H9 (cell line): ENCODE measurements at places on chromosomes 5 and 9. TPM values are rescaled to one million over a fixed set of nuclear protein-coding genes. Genes with fewer than 3 reads are reported as not detected.
A peak's percentile ranks its signal among the peaks of the same experiment; 100 is the strongest.

Gene BRD8
- total RNA-seq: 67.9 and 69.1 TPM in 2 replicates

Gene NPR2
- 12.2 and 12.5 TPM in 2 replicates for total RNA-seq

DNA sequence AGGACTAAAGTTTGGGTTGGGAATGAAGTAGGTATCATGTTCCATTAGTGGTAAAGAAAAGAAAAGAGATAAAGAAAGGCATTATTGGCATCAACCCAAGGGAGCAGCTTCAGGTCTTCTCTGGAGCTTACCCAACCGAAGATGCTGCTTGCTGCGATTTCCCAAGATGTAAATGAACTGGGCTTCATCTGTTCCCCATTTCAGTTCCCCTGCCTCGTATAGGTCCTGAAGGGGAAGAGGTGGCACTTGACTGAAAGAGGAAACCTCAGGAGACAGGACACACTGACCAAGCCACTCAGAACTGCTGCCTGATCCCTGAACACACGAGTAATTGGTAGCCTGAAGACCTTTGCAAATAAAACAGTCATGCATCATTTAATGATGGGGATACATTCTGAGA lies 24.6 kb downstream of the ANXA6 start:
- no peak for DNase-seq

DNA sequence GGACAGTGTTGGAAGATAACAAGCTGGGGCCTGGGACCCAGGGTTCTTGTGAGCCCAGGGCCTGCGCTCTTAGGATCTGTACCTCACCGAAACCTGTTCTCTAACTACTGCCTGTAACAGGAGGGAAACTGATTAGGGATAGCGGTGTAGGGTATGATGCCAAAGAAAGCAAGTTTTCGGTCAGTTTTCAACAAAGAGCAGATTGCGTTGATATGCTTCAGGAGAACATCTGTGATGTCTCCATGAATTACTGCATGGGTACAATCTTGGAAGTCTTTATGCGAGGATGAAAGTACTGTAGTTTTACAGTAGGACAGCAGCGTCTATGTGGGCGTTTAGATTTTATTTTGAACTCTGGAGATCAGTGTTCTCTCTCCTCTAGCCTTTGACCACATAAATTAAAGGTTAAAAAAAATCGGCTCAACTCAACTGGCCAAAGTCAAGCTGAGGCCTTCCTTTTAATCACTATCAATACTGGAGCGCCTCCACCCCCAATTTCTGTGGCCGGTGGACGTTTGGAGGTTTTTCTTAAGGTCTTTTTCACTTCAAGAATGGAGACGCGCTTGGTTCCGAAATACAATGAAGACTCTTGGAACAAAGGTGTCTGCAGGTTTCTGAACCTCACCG lies 3.0 kb downstream of the NFIL3 start:
- no peak for DNase-seq

Gene BTNL8
- total RNA-seq: 0.13 and 0.26 TPM in 2 replicates

GRCh38 chr9:113992994-113993393 lies 85.1 kb downstream of the AMBP start:
- DNase-seq: no peak

Gene HAND1
- total RNA-seq: not detected in 2 replicates

Gene STPG3
- not detected in 2 replicates for total RNA-seq

DNA sequence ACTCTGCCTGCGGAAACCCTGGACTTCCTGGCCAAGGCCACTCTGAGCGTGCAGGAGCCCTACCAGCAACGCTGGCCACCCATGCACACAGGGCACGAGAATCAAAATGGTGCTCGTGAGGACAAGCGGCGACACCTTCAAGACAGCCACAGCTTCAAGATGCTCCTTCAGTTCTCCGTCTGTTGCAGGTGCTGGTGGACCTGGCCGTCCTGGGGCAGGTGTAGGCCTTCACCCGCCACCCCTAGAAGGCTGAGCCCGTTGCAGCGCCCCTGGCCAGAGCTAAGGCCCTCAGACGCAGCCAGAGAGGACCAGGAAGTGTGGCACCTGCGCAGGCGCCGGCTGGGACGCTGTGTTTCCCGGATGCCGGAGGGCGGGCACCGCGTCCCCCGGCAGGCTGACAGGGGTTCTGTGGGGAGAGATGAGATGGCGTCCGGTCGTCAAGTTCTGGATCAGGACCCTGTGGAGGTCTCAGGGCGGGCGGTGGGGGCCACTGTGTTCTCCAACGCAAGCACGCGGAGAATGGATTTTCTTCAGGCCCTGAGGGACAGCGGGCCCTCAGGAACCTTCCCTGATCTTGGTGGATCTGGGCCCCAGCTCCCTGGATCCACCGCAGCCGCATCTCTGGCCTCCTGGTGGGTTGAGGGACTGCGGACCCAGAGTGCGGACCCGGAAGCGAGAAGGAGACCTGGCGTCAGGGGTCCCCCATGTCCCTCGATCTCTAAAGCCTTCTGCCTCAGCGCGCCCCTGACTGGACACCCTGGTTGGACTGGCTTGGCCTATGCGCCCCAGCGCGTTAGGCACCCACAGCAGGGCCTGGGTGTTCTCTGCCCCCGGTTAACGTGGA lies 1770.8 kb upstream of the CDH9 start:
- no peak for DNase-seq

DNA sequence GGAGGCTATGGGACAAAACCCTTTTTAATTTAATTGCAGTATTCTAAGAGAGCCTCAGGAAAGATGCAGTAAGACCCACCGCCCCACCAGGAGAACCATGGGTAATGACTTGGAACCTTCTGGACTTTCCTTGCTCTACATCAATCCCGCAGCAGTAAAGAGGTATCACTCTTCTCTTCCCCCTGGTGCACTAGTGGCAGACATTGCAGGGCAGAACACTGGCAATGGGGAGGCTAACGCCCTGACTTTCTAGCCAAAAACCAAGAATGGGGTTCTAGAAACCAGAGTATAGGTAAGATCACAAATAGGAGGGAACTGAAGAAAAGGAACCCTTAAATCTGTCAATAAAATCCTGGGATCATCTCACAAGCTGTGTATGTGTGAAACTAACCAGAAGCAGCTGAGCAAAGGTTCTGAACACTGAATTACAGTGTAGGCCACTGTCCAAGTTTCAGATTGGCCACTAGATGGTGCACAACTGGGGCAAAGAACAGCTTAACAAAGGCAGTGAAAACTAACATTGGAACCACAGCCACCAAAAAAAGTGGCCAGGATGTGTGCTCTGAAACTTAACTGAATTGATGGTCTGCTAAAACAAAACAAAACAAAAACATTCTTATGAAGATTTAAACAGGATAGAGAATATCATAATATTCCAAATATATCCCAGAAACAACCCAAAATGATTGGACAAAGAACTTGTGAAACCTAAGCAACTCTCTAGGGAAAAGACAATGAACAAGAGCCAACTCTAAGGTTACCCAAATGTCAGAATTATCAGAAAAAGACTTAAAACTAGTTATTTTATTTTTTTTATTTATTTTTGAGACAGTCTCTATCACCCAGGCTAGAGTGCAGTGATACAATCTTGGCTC lies 6.6 kb upstream of the FAM151B start:
- peak; percentile 45 for DNase-seq

GRCh38 chr5:31495336-31495735 lies 36.6 kb downstream of the DROSHA start:
- DNase-seq: no peak

DNA sequence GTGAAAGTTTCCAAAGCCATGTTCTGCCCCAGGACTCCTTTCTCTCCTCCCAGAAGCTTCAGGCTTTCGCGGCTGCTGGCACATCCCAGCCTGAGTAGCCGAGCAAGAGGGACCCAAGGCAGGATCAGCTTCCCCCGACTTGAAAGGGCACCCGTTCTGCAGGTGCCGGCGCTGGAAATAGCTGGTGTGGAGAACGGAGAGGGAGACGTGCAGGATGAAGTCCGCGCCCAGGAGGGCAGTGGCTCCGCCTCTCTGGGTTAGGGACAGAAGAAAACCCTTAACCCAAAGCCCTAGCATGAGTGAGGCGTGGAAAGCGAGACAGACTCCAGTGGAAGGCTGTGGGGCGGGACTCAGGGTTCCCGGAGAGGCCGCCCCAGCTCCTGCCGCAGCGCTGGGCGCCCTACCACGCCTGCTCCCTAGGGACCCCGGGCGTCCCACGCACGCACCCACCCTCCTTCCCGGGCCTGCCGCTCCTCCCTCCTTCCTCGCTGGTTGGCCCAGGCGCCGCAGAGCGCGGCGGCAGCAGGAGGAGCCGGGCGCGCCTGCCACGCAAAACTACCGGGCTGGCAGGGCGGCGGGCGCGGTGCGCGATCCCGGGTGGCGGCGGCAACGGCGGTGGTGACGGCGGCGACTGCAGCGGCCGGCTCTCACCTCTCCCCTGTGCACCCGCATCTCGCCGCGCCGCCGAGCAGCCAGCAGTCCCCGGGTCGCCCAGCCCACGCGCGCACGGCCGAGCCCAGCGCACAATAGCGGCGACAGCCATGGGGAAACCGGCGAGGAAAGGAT lies at the start of gene SLC1A1:
Gene SLC1A1, plus strand, starts transcription at position 550 of the 786 bp plus-strand sequence. Its CDS starts 212 bp downstream, at position 762.
- peak; percentile 80 for DNase-seq

Gene PPP2R2B
- 14.3 and 15.2 TPM in 2 replicates for total RNA-seq
